ENCODE measurements at places on chromosomes 13 and 19. TPM values are rescaled to one million over a fixed set of nuclear protein-coding genes. Genes with fewer than 3 reads are reported as not detected.

The ZNF677 gene
- 1.3 TPM for total RNA-seq

The CCDC8 gene
- not detected for total RNA-seq

The IL4I1 gene
- 42.0 TPM for total RNA-seq

The CEACAM20 gene
- not detected for total RNA-seq

GRCh38 chr13:52905701-52906100, 57.3 kb upstream of the PCDH8 start:
- no peak for ATAC-seq

DNA sequence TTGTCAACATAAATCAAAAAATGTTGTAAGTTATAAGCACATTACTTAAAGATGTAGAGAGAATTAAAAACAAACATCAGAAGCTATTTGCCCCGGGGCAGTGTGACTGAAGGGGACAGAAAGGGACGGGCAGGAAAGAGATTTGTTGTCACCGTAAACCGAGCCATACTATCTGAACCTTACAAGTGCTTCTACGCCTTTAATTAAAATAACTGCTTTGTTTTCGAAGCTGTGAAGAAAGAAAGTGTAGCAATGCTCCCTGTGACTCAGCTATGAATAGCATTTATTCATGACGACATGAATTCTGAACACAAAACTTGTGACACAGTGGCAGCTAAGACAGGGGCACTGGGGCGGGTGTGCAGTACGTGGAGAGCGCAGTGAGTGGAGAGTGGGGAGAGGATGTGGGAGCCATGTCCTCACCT, 30.0 kb downstream of the ZNF787 start:
- ATAC-seq = no peak

DNA sequence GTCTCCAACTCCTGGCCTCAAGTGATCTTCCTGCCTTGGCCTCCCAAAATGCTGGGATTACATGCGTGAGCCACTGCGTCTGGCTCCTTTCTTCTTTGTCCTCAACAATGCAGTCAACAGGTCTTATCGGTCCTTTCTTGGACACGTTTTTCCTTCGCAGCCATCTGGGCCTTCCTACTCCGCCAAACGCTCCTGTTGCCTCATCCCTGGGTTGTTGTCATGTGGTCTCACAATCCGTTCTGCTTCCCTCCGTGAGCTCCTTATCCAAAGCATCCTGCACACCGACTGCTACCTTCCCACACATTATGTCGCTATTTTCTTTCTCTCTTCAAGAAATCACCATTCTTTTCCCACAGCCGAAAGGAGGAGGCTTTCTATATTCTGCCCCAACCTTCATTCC, 306.8 kb downstream of the DCLK1 start:
- ATAC-seq = no peak

DNA sequence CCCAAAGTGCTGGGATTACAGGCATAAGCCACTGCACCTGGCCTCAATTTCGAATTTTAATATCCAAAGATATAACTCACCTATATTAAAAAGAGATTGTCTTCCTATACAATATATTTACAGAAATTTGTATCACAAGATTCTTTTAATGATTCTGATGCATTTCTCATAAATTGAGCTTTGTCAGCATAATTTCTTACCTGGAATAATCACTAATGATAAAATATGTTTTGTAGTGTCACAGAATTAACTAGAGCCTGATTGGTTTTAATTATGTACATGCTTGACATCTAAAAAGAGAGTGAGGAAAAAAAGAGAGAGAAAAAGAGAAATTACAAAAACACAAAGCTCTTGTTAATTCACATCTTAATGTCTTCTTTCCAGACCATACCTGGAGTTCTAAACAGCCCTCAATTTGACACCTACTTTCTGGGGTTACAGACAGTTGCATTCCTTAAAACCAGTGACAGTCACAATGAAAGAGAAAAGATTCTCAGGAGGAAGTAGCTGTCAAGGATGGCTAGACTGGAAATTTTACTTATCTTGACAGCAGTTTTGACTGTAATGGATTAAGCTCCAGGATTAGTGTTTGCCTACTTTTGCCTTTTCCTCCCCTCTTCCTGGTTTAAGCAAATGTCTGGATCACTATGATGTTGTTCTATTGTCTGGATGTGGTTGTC, 214.4 kb downstream of the SPRY2 start:
- no peak for ATAC-seq
